Esophagus squamous epithelium (tissue), 5 donors: ENCODE measurements at places on chromosomes 7 and 10. TPM values are rescaled to one million over a fixed set of nuclear protein-coding genes. Genes with fewer than 3 reads are reported as not detected.

DNA sequence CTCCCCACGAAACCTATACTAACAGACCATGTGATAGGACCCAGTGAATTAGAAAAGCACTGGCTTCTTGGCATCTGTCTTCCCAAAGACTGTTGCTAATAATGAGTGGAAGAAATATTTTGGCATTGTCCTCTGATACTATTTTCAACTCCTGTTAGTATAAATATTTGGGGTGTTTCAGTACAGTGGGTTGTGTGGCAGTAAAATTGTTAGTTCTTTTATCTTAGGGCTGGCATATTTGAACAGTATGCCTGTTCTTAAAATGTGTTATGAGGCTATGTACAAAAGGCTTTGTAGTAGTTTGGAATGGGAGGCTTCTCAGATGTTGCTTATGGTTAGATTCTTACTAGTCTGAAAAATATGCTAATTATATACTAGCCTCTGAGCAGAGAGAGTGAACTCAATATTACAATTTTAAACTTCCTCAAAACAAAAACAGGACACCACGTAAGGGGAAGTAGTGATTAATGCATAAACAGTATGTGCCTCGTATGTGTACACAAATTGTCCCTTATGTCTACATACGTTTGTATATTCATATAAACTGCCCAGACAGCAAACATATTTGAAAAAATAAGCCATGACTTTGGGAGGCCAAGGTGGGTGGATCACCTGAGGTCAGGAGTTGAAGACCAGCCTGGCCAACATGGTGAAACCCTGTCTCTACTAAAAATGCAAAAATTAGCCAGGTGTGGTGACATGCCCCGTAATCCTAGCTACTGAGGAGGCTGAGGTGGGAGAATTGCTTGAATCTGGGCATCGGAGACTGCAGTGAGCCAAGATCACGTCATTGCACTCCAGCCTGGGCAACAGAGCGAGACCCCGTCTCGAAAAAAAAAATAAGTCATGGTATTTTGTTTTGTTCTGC, 115.4 kb downstream of the ARID5B start:
- DNase-seq: no peak

CYP3A7 gene
- not detected for total RNA-seq

DNA sequence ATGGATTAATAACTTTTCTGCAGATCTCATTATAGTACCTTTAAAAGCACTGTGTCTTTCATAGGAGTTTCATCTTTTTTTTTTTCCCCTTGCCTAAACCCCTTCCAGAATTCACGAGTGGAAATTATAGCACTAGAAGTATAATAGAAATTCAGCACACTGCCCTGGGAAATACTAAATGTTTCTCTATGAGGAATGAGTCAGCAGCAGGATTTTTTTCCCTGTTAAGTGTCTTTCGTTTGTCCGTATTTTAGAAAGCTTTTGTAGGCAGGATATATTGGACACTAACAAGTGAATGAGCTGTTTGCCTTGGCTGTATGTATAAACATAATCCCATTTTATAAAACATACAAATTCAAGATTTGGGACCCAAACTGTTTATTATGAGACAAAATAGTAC, 105.8 kb downstream of the EXOC4 start:
- DNase-seq: no peak

- no peak for DNase-seq
These were observed 16.1 kb downstream of the EFCAB10 start for GRCh38 chr7:105565190-105565589.

- DNase-seq: no peak
These were observed 41.7 kb downstream of the FAS start for GRCh38 chr10:89032141-89032891.
